ENCODE measurements at places on chromosomes 2 and 18.

- no peak for DNase-seq
These were observed 89.7 kb downstream of the KCTD1 start for GRCh38 chr18:26458526-26459232.

DNA sequence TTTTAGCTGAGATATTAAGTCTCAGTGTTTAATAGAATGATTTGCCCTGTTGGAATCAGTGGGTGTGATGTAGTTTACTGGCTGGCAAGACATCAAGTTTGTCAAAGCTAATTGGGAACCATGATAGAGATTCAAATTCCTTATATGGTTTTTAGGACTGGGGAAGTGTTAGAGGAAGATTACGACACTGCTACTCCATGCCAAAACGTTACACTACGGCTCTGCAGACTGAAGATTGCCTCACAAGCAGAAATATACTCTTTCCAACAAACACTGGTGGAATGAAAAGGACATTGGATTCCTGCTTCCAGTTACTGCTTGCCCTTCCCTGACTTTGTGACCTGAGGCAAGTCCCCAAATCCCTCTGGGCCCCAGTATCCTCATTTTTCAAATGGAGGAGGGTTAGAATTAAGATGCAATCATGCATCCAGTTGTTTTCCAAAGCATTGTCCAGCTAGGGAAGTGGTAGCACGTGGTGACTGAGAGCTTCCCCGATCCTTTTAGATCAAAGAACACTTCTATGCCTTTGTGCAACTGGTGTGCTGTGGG lies 147.6 kb downstream of the CDC42EP3 start:
- DNase-seq = no peak

GRCh38 chr2:20568501-20569463 lies 82.1 kb downstream of the HS1BP3 start:
- no peak for DNase-seq

GRCh38 chr2:147862859-147863516 lies 18.2 kb downstream of the ACVR2A start:
- DNase-seq = no peak

- peak; percentile 83 for DNase-seq
These were observed 1.3 kb downstream of the HS6ST1 start for GRCh38 chr2:128317181-128317898.

DNA sequence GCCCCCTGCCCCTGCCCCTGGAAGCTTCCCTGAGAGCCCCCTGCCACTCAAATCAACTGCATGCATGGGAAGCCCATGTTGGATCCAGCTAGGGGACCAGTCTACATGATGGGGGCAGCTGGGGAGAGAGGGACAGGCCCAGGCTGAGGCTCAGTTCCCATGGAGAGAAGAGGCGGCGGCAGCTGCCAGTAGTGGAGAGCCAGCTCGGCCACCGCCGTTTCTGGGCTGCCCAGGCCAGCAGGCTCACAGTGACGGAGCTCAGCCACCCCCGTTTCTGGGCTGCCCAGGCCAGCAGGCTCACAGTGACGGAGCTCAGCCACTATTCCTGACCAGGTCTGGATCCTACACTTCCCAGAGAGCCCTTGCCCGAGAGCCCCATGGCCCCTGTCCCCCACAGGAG lies 3.6 kb downstream of the MAB21L4 start:
- no peak for DNase-seq

DNA sequence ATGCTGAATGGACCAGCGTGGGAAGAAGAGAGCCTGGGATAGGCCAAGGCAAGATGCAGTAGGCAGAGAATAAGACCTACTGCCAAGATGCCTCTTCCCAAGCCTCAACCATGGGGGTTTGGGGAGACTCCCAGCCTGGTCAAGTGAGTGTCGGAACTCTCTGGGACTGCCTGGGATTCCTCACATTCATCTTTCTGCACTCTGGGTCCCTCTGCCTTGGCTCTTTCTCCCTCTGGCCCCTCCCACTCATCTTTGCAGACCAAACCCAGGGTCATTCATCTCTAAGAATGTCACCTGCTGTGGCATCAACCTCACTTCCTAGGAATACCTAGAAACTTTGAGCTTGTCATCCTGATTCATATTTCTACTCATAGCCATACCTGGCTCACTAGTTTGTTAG lies 211.3 kb upstream of the HNRNPA3 start:
- DNase-seq = no peak

- DNase-seq = no peak
These were observed 62.2 kb downstream of the EPB41L3 start for GRCh38 chr18:5481621-5482020.

- no peak for DNase-seq
These were observed 101.2 kb upstream of the ALK start for GRCh38 chr2:30022444-30023071.

- no peak for DNase-seq
These were observed 497.6 kb upstream of the KLHL29 start for GRCh38 chr2:22887426-22887825.

DNA sequence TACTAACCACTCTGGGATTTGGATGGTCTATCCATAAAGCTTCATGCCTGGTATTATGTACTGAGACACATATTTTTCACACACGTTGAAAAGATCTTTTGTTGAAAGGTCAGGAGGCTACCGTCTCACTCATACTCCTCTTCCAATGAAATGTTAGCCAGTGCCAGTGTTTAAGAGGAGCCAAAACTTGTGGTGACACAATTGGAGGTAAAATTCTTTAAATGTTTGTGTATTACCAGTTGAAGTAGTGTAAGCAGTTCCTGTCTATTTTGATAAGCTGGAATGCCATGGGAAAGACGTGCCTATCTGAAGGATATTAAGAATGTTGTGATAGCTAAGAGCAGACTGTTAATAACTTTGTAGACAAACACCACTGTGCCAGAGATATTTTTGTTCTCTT lies 32.1 kb downstream of the MARCHF7 start:
- no peak for DNase-seq

DNA sequence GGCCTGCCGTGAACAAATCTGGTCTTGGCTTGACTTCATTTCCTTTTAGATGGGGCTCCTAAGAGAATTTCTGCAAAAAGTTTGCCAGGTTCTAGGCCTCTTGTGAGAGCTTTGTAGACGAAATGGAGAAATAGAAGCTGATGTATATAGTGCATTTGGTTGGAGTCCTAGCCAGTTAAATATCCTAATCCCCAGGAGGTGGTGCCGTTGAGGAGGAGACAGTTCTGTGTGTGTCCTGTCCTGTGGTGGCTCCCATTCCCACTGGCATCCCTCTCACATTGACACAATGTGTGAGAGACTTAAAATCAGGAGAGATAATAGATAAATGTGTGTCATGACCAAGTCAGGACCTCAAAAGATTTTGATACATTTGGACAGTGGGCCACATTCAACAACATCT lies 34.6 kb upstream of the DNER start:
- DNase-seq = no peak

GRCh38 chr2:147644491-147644890 lies 200.3 kb upstream of the ACVR2A start:
- no peak for DNase-seq

DNA sequence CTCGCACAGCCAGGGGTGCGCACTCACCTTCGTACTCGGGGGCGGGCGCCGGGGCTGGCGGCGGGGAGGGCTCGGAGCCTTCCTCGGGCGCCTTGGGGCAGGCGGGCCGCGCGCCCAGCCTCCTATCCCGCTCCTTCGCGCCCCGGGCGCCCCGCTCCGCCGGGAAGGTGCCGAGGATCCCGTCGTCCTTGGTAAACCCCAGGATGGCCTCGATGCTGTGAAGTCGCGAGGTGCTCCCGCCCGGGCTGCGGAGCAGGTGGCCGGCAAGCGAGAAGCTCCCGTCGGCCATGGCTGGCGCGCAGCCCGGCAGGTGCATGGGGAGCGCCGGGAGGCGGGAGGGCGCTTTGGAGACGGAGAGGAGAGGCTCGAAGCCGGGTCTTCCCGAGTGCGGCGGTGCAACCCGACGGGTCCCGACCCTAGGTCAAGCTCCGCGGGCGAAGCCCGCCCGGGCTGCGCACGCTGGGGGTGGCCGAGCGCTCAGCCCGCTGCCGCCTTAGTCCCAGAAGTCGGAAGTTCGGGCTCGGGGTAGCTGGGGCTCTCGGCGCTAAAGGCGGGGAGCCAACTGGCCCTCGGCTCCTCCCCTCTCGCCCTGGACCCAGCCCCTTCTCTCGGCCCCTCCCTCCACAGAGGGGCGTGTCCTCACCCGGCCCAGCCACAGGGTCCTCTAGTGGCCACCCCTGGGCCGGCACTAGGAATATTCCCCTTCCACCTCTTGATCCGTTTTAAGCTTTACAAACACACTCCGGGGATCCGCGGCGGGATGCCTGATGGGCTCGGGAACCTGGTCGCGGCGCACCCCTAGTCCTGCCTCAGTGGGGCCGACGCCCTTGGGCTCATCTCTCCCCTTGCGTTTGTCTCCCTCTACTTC lies at the start of gene RAX:
TSS of gene RAX (minus strand) at position 564 of the 868 bp plus-strand sequence. CDS start at position 316, 248 bp downstream.
- peak; percentile 69 for DNase-seq

GRCh38 chr2:133942398-133942797 lies 311.5 kb upstream of the MGAT5 start:
- no peak for DNase-seq

GRCh38 chr2:161709428-161709827 lies 85.2 kb downstream of the SLC4A10 start:
- DNase-seq = no peak

- DNase-seq = no peak
These were observed 16.3 kb downstream of the FBLN7 start for GRCh38 chr2:112154246-112155117.

- DNase-seq = no peak
These were observed 63.0 kb upstream of the HAAO start for GRCh38 chr2:42855221-42855970.

- DNase-seq = no peak
These were observed 18.1 kb upstream of the CYP26B1 start for GRCh38 chr2:72165792-72166191.

DNA sequence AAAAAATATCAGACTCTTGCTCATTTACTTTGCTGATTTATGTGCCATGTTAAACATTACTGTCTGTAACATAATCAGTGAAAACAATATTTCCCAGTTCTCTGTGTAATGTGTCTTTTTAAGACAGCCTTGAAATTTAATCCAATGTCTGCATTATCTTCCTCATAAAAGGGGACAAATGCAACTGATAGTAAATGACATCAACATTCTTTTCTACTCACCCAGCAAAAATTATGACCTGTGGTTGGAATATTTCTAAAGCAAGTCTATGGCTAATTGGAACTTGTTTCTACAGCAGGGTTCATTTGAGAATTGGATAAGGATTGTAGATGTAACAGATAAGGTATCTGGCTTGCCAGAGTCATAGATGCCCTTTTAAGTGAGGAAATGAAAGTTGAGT lies 34.8 kb downstream of the C1D start:
- DNase-seq = no peak

DNA sequence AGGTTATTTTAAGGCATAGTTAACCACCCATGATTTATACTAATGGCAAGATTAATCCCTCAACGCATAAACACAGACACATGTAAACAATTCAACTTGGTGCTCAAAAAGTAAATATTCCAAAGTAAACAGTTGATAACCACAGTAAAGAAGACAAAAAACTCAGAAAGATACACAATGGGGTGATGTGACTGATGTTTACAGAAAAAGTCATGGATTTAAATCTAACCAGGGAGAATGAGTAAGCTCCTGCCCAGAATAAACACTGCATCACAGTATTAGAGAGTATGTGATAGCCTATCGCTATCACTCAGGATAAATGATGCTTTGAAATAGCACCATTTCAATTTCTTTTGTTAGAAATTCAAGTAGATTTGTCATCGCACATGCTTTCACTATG lies 49.3 kb downstream of the HIBCH start:
- no peak for DNase-seq

GRCh38 chr2:136997557-136997956 lies 232.2 kb downstream of the THSD7B start:
- DNase-seq = no peak

- DNase-seq = no peak
These were observed 36.9 kb upstream of the FZD7 start for GRCh38 chr2:201996679-201997314.

GRCh38 chr2:60495041-60495625 lies 58.3 kb downstream of the BCL11A start:
- DNase-seq = no peak

DNA sequence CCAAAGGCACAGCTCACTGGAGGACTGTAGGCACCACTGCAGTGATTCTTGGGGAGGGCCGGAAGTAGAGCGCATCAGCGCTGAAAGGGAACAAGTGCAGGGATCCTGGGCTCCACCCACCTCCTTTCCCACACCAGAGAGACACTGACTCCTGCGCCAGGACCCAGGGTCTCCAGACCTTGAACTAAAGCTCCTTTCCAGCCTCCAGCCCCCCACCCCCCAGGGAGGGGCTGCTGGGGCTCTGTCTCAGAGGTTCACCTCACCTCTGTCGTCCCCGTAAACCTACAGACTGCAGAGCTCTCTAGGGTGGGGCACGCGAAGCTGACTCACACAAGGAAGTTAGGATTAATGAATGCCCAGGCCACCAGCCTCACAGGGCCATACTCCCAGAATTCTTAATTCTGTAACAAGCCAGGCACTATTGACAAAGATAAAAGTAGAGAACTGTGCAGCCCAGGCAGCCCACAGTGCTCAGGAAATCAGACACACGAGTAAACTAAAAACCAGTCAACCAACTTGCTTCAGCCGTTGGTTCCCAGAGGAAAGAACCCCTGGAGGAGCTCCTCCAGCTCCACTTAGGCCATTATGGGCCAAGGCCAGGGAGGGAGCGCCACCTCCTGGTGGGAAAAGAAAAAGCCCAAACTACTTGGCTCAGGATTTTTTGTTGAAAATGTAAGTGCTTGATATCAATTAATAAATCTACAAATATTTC lies 45.1 kb upstream of the ACAA2 start:
- DNase-seq = no peak

DNA sequence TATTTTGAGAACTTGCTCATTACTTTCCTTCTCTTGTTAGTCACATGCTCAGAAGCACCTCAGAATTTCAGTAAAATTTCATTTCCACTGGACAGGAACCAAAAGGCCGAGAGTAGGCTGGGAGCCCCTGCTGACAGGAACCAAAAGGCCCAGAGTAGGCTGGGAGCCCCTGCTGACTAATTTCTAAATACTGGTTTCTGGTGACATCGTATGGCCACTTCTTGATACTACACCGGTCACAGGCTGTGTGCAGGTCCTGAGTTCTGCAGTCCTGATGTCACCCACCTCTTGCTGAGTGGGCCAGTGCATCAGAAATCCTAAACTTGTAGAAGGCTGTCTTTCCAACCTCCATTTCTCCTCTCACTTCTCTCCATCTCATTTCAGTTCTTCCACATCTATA lies 17.7 kb upstream of the EN1 start:
- DNase-seq = no peak

DNA sequence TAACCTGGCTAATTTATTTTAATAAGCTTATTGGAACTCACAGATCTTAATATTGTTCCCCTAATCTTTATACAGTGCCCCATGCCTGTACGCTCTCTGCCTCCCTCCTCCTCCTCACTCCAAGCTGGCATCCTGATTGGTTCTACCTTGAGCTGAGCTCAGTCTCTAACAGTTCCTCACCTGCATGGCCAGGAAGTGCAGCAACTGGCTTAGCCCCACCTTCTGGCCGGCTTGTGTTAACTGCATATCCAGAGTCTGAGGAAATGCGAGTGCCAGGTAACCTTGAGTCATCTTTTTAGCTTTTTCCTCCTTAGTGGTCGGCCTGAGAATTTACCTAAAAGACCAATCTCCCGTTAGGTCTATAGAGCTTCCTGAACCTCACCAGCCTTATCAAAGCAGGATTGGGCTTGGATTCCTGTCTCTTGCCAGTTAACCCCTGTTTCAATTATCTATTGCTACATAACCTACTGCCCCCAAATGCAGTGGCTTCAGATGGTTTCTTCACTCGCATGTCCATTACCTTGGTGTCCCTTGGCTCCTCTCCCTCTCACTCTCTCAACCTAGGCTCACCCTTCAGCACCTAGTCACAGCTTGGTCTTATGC lies 89.5 kb upstream of the STK39 start:
- no peak for DNase-seq

GRCh38 chr18:44816477-44816876 lies 135.8 kb downstream of the SETBP1 start:
- no peak for DNase-seq

Data from left lung (tissue), 14 donors.